NCI-H446 (cell line): ENCODE measurements at places on chromosomes 3 and 15.

DNA sequence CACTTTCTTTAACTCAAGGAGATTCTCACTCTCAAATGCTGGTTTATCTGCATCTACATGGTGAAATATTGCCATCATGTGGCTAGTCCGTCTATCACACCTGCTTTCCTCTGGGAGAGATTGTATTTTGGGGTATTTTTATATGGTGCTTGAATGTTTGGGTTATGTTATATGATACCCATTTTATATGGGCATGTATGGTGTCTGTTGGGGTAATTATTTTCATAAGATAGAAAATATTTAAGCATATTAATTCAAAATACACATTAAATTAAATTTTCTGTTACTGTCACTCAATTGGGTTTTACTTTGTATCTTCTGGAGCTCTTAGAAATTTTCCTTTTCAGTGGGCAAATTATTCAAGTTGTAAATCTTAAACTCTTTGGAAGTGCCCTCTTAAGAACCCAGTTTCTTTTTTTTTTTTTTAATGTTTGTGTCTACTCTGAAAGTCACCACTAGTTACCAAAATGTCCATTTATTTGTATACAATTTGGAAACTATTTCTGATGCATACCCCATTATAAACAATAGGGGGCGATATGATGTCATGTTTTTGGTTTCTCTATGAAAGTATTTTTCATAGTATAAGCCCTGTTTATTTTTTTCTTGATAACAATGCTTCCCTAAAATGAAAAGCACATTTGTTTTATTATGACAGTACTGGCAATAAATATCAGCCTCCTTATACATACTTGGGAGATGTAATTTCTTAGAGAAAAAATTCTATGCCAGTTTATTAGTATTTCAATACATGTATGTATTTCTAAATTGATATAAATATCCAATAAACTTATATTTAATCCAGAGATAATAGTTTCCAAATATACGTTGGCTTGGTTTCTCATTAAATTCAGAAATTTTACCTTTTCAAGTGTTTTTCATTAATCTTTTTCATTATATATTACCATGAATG is 36.1 kb upstream of the PLSCR5 start:
- DNase-seq: peak; percentile 31

- DNase-seq: no peak
These were observed 85.4 kb downstream of the TRANK1 start for GRCh38 chr3:36859494-36859893.

GRCh38 chr15:48634893-48635292 is 10.6 kb downstream of the FBN1 start:
- no peak for DNase-seq

DNA sequence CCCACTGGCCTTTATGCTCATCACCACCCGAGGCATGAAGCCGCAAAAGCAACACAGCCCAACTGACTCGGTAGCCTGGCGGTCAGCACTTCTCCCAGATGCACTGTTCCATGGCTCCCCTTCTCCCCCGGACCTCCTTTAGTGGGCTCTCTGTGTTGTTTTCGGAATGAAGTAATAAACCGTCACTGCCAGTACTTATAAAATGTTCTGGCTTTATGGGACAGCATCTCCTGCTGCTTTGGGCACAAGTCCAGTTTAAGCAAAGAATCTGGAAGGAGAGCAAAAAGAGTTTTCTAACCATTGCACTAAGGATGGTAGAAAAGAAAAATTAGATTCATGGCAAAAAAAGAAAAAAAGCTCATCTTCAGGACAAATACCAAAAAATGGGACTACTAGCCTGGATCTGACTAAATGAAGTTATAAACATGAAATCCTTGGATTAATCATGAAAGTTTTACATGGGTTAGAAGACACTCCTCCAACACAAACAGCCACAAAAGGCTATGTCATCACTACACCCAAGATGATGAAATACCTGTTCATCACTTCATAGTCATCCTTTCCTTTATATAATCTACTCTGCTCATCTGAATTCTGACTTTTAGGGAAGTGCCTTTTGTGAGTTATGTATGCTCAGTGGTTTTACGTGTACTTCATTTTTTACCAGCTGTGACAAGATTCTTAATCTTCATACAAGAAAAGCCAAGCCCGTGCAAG is 89.5 kb upstream of the UBE2E2 start:
- DNase-seq: no peak

DNA sequence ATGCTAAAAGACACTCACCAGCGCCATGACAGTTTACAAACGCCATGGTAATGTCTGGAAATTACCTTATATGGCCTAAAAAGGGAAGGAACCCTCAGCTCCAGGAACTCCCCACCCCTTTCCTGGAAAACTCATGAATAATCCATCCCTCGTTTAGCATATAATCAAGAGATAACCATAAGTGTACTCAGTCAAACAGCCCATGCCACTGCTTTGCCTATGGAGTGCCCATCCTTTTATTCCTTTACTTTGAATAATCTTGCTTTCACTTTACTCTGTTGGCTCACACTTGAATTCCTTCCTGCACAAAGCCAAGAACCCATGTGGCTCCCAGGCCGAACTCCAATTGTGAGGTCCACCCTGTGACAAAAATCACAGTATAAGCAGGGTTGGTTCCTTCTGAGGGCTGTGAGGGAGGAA is 19.1 kb upstream of the FSTL1 start:
- no peak for DNase-seq

GRCh38 chr15:91711384-91712033 is 142.0 kb upstream of the SLCO3A1 start:
- DNase-seq: no peak

DNA sequence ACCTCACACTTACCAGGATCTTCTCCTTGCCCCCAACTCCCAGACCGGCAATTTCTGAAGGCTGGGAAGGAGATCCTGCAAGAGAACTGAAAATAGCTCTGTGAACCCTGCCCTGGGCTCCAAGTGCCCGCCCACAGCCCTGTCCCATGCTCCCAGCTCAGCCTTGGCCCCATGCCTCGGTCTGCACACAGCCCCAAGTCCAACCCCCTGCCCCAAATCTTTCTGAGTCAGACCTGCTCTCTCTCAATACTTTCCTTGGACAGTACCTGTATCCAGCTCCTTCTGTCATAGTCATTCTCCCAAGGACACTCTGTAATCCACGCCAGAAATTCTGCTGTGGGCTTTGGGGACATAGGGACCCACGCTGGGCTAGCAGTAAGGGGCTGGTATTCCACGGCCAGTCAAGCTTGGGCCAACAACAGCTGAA is 6.3 kb upstream of the SMAD3 start:
- DNase-seq: no peak

DNA sequence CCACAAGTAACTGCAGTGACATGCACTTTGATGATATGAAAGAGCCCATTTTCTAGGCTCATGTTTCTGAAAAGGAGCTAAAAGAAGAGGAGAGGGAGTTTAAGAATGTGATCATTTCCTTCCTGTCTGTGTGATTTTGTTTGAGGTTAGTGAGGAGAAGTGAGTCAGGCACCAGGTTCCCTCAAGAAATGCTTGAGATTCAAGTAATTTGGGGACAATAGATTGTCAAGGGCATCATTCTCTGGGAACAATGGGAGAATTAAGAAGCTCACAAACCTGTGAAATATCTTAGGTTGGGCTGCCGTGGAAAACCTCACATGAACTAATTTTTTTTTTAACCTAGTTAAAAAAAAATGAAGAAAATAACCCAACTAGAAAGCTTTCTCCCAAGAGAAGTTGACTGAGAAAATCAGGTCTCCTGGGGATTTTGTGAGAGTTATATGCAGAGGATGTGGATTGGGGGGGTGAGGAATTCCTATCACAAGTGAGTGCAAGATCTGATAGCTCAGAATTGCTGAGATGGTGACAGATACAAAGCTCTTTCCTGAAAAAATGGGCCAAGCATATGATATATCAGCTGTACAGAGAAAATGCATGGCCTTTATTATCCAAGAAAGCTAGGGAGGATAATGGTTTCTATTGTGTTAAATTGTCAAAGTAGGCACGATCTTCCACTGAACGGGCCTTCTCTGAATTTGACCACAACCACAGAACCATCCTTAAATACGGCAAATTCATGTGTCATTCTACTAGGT is 203.3 kb downstream of the FEZF2 start:
- no peak for DNase-seq

DNA sequence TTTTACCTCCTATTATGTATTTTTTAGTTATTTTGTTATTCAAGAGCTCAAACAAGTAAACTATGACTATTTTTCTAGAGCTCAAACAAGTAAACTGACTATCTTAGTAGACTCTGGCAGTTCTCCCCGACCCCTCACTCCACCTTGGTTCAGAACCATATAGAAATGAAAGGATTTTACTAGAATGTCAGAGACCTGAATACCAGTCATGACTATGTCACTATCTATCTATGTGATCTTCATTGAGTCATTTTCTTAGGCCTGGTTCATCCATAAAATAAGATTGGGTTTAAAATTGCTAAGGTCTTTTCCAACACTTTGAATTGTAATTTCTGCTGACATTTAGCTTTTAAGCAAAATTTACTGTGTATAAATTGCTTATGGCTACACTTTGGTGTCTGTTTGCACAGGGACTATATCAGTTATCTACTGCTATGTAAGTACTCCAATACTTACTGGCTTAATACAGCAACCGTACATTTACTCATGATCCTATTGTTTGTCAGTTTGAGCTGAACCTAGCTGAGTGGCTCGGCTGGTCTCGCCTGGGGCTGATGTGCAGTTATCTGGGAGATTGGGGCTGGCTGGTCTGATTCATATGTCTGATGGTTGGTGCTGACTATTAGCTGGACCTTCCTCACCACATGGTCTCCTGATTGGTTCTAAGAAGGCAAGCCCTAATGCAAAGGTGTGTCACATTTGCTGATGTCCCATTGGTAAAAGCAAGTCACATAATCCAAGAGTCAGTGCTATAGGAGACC is 37.0 kb downstream of the RASA2 start:
- DNase-seq: no peak

DNA sequence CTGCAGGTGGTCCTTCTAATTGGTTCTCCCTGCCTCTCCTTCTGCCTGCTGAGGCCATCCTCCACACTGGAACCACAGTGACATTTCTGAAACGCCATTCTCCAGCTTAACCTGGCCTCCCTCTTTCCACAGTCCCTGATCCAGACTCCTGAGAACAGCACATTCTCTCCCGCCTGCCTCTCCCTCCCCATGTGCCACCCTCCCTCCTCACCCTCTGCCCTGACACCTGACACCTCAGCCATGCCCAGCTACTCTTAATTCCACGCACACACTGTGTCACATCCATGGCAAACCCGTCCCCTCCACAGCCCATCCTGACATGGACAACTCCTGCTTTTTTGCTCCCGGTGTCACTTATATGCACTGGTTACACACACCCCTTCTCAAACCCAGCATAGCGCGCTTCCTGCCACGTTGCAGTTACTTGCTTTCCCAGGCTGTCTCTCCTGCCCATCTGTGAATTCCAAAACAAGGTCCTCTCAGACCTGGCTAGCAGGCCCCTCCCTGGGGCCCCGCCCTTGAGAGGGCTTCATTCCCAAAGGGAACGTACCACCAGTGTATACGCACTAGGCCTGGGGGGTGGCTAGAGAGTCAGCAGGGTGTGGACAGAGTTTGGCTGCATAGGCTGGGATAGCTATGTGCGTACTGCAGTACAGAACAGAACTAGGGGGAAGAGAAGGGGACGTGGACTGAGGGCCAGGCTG is 92.7 kb upstream of the BLM start:
- DNase-seq: no peak

- DNase-seq: peak; percentile 80
These were observed 271.0 kb upstream of the TBL1XR1 start for GRCh38 chr3:177468331-177468730.

GRCh38 chr15:38879909-38880471 is 315.4 kb upstream of the RASGRP1 start:
- DNase-seq: no peak

GRCh38 chr3:49500732-49501609 is 30.9 kb downstream of the DAG1 start:
- DNase-seq: no peak

DNA sequence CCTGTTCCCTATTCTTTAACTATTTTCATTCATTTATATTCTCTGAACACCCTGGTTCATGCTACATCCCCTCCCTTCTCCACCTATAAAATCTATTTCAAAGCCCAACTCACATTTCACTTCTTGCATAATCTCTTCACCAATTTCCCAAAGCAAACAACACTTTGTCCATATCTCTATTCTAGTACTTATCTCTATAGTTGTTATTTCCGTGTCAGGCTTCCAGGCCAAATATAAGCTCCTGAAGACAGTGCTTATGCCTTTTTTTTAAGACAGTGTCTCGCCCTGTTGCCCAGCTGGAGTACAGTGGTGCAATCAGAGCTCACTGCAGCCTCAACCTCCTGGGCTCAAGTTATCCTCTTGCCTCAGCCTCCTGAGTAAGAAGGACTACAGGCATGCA is 43.6 kb downstream of the DNAH12 start:
- DNase-seq: no peak

DNA sequence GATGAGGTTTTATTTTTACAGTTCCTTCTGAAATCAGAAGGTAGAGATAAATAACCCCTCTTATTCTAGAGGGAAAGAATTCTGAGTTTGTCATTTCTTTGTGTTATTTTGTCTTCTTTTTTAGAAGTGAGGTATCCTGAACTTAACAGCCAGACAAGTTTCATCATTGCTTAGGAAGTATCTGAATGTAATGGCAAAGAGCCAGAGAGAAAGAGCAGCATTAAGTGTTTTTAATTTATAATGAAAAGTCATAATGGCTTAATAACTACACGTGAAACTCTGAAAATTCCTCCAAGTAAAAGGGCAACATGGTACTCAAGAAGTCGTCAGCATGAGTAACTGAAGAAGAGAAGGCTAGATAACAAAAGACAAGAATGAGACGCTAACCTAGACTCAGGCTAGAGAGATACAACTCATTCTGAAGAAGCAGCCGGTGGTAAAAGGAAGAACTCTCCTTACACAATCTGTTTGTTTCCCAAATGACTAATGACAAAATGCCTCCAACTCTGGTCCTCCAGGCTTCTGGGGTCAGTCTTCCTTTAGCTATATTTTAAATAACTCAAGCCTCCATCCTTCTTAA is 116.2 kb upstream of the NECTIN3 start:
- DNase-seq: no peak

DNA sequence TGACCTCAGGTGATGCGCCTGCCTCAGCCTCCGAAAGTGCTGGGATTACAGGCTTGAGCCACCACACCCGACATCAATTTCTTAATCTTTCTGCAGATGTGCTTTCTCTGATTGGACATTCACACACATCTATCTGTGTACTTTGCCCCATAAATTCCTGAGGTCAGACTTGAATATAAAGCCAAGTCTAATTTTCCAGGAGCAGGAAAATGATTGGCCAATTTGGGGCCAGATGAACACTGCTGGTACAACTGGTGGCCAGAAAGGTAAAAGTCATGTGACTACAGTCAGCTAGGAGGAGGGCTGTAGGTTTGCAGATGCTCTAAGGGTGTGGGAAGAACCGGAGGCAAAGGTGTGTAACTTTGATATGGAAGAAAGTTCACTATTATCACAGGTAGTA is 3.2 kb upstream of the RAD51 start:
- DNase-seq: no peak

- no peak for DNase-seq
These were observed at the start of gene CDHR4 for GRCh38 chr3:49799761-49800160. Gene CDHR4, minus strand, starts transcription at chr3:49799873. Its CDS starts 61 bp downstream, at chr3:49799812.
